ENCODE measurements at places on chromosomes 1 and 21. TPM values are rescaled to one million over a fixed set of nuclear protein-coding genes. Genes with fewer than 3 reads are reported as not detected.

GRCh38 chr1:157966031-157966537 lies 27.4 kb upstream of the KIRREL1 start:
- DNase-seq = no peak

- DNase-seq = peak; percentile 4
Measured at GRCh38 chr1:221161571-221162041, 282.4 kb downstream of the HLX start.

DNA sequence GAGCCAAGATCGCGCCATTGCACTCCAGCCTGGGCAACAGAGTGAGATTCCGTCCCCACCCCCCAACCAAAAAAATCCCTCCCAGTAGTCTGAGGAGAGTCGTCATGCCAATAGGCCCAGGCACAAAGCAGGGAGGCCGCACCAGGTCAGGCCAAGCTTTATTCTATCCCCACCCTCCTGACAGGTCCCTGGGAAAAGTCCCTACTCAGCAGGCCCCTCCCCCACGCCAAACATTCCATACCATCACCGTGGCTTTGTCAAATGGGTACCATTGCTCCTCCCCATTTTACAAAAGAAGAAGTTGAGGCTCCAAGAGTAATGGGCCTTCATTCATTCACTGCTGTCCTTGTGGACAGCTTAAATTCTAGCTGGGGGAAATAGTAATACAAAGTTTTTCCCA lies 5.3 kb downstream of the GPR3 start:
- DNase-seq = no peak

GRCh38 chr1:168297019-168297730 lies 16.5 kb downstream of the TBX19 start:
- no peak for DNase-seq

GRCh38 chr1:42453386-42453785 lies 2.4 kb downstream of the ZMYND12 start:
- no peak for DNase-seq

GRCh38 chr1:117341123-117341522 lies 26.1 kb upstream of the MAN1A2 start:
- no peak for DNase-seq

DNA sequence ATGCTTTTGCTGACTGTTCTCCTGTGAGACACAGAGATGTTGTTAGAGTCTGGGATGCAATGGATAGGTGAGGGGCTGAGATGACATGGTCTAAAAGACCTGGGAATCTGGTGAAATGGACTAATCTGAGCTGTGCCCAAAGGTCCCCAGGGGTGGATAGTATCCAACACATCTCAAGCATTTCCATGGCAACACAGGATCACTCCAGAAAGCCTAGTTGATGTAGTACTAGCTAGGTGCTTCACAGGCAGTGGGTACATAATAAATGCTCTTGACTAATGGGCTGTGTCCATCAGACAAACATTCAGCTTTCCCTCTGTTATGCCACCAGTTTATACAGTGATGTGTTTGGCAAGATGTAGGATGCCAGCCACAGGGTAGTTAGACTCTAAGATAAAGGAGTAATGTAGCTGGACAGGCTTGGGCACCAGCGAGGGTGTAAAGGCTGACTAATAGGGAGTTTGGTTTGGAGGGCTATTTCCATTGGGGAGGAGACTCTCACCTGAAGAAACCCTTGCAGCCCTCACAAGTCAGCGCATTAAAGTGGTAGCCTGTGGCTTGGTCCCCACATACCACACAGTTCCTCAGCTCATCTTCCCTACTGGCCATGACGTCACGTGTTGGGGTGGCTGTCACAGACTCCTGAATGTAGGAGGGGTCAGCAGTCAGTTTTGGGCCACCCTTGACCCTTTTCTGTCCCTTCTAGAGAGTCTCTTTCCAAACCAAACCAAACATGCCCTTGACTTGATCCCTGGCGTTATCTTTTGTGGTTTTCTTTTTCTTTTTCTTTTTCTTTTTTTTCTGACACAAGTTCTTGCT lies 1.8 kb downstream of the NR1I3 start:
- no peak for DNase-seq

DNA sequence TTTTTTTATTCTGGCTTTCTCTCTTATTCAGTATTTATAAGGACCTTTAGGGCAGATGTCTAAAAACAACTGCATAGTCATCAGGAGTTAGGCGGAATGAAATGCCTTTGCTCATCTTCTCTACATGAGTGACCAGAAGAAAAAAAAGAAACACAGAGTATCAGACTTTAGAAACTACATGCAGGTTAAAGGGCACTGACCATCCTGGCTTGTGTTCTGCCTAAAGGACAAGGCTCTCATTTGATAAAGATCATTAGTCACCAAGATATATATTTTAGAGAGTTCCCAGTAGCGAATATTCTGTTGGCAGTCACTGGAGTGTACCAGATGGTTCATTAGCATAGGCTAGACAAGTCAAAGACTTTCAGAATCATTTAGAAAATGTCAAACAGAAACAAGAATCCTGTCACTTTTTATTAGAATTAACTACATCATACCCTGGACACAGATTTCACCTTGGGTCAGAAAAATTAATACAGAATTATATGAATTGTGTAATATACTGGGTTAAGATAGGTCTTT lies 145.6 kb downstream of the NR5A2 start:
- no peak for DNase-seq

Gene CRB1
- not detected for total RNA-seq

Gene HES4
- 10.6 TPM for total RNA-seq

Gene HMCN1
- 3.3 TPM for total RNA-seq

Gene RPE65
- total RNA-seq = not detected

Gene RPTN
- total RNA-seq = not detected

Gene STXBP3
- total RNA-seq = 100 TPM

Gene WARS2
- 28.1 TPM for total RNA-seq

Gene GPX7
- total RNA-seq = 77.9 TPM

Gene CLCA4
- total RNA-seq = not detected

Gene RNU1-4
- total RNA-seq = under 0.01 TPM

Gene AMPD1
- total RNA-seq = not detected

Gene ASCL5
- total RNA-seq = not detected
